ENCODE measurements at places on chromosomes 1 and 21. TPM values are rescaled to one million over a fixed set of nuclear protein-coding genes. Genes with fewer than 3 reads are reported as not detected.

The MYBPH gene
- total RNA-seq: not detected

The TNNI3K gene
- total RNA-seq: not detected

The SPRR3 gene
- total RNA-seq: not detected

The TXLNA gene
- total RNA-seq: 78.3 TPM

The TEX38 gene
- not detected for total RNA-seq

The COL8A2 gene
- total RNA-seq: 17.4 TPM

The PODN gene
- total RNA-seq: 4.1 TPM

The SLC37A1 gene
- 3.5 TPM for total RNA-seq

The IQGAP3 gene
- 6.8 TPM for total RNA-seq

The BRDT gene
- total RNA-seq: not detected

DNA sequence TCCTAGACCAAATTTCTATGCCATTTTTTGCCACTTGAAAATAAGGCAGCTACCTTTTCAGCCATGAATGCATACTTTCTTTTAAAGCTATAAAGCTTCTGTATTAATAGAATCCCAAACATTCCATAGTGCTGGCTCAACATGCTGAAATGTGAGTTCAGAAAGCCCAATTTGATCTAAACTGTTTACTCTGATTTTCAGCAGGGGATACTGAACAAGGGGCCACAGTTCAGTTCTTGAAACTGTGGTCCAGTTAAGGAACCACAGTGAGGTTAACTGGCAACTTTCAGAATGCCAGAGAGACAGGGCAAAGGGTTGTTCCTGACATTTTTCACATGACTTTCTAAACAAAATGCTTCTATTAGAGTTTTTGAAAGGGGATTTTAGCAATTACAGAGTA, 85.7 kb upstream of the COL11A1 start:
- DNase-seq: no peak

GRCh38 chr1:247487057-247487456, 29.2 kb upstream of the OR2B11 start:
- DNase-seq: no peak

- no peak for DNase-seq
Measured at GRCh38 chr1:112937070-112937469, 18.9 kb downstream of the SLC16A1 start.

- no peak for DNase-seq
Measured at GRCh38 chr1:68930101-68930500, 433.2 kb upstream of the DEPDC1 start.

DNA sequence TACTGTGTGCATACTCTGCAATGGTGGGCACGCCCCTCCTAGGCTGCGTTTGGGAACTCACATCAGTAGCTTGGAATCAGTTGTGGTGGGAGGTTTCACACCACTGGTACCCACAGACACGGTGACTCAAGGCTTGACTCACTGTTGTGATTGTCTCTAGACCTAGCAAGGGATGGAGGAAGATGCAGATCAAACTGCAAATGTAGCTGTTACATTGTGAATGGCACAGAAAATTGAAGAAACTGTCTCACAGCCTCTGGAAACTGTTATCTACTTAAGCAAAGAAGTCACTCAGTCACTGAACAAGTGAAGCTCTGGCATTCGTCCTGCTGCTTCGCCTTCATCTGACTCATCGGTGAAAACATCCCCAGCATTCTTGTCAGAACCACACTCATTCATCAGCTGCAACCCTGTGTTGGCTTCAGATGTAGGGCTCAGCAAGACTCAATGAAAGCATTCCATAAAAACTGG, 59.5 kb downstream of the POFUT2 start:
- no peak for DNase-seq

DNA sequence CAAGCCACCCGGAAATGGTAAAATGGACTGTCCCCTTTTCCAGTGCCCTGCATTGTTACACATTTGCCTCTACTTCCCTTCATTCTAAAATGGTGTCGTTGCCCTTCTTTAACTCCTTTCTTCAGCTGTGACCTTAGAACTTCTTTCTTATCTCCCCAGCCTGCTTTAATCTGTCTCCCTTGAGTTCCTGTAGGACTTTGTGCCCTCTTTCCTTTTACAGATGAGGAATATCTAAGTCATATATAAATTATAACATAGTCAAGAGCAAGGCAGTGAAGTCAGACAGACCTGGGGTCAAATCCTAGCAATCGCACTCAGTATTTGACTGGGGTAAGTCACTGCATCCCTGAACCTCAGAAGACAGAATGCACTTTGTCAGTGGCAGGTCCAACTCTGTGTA, 31.4 kb upstream of the TMEM222 start:
- no peak for DNase-seq

DNA sequence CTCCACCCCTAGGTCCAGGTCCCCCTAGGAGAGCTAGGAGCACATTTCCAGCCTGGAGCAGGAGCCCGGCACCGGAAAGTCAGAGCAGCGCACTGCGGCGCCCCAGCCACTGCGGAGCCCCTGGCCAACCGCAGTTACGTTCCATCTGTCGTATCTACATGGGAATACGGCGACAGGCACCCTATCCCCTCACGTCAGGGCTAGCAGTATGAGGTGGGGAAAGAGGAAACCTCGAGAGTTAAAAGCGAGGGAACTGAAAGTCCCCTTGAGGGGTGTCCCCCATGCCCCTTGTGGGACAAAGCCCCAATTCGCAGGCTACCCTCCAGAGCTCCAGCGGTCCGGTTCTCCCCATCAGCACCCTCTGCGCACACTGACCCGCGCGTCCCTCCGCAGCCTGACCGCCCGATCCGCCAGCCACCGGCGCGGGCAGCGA, 995 bp downstream of the COLGALT2 start:
- no peak for DNase-seq

DNA sequence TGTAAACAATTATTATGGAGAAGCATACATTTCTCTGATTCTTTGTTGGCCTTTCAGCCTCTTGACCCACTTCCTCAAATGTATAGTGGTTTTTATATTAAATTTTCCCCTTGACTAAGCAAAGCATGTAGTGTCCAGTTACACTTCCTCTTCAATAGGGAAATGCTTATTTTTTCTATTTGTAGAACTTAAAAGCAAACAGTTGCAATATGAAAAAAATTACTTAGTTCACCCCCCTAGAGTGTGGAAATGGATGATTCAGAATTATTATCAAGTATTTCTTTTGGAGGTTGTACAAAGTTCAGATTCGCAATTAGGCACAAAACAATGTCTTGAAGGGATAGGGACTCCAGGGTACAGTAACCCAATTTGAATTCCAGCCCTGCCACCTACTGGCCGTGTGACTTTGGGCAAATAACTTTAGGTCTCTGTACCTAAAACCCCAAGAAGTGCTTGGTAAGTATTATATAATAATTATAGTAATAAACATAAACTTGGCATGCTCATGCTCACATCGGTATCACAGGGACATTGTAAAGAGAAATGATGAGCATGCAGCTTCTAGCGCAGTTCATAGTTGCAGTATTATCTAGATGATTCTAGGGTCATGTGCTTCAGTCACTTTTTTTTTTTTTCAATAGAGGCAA, 28.6 kb upstream of the IFNGR2 start:
- DNase-seq: no peak

DNA sequence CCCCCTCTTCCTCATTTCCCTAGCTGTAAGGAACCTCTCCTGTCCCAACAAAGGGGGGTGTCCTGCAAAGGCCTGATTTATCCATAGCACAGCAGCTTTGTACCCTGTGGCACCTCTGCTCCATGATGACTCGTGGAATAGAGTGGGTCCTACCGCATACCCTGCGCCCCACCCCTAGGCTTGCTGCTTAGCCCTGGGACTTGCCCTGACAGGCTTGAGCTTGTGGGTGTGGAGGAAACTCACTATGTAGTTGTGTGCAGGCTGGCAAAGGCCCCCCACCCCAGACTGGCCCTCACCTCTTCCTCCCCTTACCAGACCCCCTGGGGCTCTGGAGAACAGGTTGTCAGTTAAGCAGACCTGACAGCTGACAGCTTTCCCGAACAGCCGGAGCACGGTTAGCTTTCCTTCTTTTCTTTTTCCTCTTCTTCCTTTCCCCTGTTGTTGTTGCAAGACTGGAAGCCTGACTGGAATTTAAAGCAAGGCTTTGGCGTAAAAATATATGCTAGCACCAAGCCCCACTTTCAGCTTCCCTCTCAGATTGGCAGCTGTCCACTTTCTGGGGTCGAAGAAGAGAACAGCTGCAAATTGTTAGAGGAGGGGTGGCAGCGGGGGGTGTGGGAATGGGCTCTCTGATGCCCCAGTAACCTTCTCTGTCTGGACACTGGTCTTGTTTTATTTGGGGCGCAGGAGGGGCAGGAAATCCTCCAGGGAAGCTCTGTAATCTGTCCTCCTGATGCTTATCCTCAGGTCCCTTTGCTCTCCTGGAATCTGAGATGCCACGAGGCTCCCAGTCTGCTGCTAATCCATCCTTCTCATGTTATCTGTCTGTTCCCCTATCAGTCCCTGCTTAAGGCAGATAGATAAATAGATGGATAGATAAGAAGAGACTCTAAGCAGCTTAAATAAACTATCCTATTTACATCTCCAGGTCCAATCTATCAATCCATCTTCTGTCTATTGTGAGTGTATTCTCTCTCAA, 134.6 kb downstream of the BRINP2 start:
- DNase-seq: no peak

DNA sequence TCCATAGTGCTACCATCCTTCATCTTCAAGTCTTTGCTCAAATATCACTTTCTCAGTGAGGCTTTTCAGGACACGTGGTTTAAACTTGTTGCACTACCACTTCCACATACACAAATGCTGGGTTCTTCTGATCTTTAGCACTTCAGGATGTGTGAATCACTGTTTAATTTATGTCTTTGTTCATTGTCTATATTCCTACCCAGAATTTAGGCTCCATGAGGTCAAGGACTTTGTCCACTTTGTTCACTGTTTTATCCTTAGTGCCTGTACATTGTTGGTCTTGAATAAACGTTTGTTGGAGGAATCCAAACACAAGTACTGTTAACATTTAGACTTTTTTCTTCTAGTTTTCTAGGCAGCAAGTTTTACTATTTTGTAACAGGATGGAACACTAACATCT, 42.6 kb upstream of the RALGPS2 start:
- no peak for DNase-seq

DNA sequence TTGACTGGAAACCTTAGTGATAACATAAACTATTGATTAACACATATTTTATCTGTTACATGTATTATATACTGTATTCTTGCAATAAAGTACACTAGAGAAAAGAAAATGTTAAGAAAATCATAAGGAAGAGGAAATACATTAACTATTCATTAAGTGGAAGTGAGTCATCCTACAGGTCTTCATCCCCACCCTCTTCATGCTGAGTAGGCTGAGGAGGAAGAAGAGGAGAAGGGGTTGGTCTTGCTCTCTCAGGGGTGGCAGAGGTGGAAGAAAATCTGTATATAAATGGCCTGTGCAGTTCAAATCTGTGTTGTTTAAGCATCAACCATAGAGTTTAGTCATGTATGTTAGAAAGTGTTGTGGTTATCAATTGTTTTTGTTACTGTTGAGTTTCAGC, 66.1 kb upstream of the CHODL start:
- DNase-seq: no peak

- no peak for DNase-seq
Measured at GRCh38 chr1:31063631-31064030, 1.9 kb downstream of the PUM1 start.

DNA sequence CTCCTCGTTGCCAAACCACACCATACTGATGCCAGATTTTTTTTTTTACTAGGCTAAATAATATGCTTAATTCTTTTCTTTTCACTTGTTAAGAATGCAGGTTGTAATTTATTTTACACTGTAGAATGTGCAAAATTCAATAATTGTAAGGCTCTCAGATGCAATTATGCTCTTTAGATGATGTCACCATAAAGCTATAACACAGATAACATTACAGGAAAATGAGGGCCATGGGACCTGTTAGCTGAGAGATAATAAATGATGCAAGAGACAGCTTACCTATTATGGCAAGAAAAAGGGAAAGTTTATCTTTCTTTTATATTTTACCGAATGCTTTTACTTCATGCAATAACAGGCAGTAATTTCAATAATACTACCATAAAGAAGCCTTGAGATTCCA, 35.4 kb downstream of the CHRM3 start:
- no peak for DNase-seq

DNA sequence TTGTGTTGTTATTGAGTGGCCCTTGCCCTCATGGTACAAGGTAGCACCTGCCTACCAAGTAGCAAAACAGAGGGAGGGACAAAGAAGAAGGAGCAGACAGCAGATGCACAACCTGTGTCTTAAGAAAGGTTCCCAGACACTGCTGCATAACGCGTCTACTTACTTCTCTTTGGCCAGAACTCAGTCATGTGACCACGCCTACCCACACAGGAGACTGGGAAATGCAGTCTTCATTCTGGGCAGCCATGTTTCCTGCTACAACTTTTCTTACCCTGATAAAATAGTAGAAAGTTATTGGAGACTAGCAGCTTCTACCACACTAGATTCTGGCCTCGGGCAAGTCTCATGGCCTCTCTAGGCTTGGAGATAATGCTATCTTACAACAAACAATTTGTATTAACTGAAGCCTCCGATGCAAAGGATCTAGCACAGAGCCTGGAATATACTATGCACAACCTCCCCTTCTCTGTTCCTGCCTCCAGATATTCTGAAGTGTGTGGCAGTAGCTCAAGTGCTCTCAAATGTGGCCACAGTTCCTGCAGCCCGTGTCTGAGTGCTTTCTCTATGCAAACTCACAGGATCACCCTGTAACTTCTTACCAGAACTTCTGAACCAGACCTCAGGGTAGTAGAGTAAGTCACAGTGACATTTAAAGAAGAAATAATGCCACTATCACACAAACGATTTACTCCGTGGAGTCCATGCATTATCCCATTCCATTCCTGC, 34.1 kb upstream of the BTG2 start:
- DNase-seq: no peak

DNA sequence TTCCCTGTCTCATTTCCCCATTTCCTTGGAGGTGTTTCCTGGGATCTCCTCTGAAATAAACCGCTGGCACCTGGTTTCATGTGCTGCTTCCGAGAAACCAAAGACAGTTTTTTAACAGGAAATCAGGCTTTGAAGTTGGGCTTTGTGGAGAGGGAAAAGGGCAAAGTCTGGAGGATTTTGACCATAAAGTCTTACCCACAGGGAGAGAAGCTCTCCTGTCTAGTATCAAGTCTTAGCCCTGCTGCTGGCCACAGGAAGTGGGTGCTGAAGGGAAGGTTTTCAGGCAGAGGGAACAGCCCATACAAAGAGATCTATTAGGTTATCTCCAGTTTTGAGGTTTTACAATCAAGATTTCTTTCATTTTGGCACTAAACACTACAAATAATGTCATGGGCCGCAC, 29.3 kb downstream of the SLC5A9 start:
- DNase-seq: no peak

- DNase-seq: no peak
Measured at GRCh38 chr1:95041491-95042165, 31.1 kb downstream of the ALG14 start.

DNA sequence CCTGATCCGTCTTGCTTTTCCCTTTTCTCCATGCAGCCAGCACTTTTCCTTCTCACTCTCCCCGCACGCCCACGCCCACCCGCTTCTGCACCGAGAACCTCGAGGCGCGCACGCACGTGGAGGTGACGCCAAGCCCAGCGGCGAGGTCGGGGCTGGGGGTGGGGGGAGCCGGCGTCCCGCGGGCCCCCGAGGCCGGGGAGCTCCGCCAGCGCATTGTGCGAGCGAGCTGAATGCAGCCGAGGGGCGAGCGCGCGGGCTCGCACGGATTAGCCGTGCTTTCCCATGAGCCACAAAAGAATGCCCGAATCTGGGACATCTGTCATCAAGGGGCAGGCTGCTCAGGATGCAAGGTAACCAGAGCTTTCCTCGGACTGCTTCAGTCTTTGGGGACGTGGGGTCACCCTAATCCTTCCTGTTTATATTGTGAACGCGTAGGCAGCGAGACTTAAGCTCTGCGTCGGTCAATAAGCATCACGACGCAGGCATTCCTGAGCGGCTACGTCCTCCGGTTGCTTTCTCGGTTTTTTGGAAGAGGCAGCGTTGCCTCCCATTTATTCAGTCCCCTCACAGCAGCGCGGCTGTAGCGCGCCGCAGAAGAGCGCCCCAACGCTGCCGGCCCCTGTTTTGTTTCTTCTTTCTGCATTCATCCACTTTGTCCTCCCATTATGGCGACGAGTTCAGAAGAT, 67.3 kb upstream of the AKT3 start:
- DNase-seq: no peak

Measured in chondrocyte (in vitro differentiated cells).